Lower leg skin (tissue), 4 donors: ENCODE measurements at places on chromosomes 3 and 15. TPM values are rescaled to one million over a fixed set of nuclear protein-coding genes. Genes with fewer than 3 reads are reported as not detected.

The TAGLN3 gene
- not detected for total RNA-seq

The GABRB3 gene
- total RNA-seq, result 1.2 TPM

DNA sequence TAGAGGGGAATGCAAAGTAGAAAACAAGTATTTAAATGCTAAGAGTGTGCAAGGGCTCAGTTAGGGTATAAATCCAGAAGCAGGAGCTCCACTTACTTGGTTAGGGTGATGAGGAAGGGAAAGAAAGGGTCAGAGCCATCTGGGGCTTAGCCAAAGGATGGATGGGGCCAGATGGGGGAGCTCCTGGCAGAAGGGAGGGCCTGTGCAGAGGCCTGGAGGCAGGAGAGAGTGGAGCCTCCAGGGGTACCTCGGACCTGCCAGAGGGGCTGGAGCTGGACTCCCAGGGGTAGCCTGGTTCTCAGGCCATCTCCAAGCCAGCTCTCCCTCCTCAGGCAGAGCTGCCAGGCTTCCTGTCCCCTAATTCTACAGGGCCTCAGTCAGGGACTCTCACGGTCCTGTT lies 506.3 kb downstream of the SHQ1 start:
- no peak for DNase-seq

The KBTBD12 gene
- 0.22 TPM for total RNA-seq

DNA sequence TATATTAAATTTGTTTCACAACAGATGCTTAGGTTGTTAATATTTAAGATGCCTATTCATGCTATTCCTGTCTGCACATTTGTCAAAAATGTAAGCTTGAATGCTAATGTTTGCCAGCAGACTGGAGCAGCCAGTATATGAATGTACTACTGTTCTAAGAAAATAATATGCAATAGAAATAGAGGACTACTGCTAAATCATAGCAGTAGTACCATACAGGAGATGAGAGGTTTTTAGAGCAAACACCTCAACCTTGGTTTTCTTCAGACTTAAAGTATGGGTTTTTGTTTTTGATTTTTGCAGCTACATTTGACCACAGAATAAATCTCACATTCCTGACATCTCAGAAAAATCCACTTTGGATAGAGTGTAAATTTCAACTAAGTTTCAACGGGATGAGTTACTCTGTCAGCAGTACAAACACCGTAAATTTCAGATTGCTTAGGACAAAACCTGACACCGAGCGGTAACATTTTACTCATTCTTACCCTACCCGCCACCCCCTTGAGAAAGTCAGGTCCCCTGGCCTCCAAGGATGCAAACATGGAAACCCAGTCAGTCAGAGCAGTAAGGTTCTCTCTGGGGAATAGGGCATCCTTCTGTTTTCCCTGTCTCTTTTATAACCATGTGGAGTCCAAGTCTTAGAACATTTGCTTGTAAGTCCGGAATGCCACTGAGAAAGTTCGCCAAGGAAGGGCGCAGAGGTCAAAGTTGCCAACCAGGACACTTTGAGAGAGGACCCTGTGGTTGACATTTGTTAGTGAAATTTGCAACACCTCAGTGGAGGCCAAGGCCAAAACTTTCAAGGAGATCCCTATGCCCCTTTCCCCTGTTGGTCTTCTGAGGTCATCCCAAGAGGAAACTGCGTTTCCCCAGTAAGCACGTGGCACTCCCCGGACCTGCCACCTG lies 17.9 kb upstream of the SATB1 start:
- no peak for DNase-seq

- DNase-seq, result no peak
These were observed 17.0 kb upstream of the SLC9A9 start for GRCh38 chr3:143865302-143865701.

- DNase-seq, result no peak
These were observed 77.1 kb downstream of the SLC25A26 start for GRCh38 chr3:66297900-66298299.

DNA sequence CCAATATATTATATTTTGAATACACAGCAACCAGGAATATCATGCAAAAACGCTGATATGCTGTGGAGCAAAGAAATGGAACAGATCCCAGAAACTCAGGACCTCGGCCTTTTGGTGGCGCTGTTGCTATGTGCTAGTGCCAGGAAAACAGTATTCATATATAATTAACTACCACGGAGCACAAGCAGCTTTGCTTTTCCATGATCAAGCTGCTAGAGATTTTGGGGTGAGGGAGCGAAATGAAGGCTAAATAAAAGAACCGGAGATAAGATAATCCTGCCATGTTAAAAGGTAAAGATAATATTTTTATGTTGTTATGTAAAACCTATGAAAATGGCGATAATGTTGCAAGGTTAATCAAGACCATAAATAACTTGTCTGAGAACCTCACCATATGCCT lies 157.7 kb upstream of the FAM3D start:
- DNase-seq, result no peak

GRCh38 chr15:38593524-38593923 lies 28.9 kb upstream of the RASGRP1 start:
- DNase-seq, result no peak
